ENCODE measurements at places on chromosomes 11 and 22.

DNA sequence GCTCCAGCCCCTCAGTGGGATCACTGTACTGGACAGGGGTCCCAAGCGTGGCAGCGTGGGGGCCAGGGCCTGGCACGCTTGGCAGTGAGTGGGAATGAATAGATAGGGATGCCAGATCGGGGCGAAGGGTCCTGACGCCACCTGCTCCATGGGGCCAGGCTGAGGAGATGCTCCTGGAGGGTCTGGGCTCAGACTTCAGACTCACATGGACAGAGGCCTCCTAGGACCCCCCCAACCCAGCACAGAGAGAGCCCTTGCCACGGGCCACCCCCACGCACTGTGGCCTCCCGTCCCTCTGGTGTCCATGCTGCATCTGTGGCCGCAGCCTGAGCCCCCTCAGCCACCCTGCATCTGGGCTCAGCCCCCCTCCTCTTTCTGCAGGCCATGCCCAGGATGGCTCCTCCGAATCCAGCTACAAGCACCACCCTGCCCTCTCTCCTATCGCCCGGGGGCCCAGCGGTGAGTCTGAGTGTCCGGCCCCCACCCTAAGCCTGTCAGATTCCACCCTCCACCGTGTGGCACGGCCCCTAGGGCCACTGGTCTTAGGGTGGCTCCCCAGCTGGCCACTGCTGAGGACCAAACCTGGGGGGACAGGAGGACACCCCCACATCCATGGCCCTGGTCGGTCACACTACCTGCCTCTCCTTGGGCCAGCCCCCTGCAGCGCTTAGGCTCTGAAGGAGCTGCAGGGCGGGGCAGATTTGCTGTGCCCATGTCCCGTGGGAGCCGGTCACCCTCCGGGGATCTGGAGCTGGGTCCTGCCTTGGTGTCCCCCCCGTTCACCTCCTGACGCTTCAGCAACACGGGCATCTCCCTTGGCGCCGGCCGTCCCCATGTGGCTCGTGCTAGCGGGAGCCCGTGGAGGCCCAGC, 2.7 kb downstream of the MUC5AC start:
- DNase-seq, result no peak

DNA sequence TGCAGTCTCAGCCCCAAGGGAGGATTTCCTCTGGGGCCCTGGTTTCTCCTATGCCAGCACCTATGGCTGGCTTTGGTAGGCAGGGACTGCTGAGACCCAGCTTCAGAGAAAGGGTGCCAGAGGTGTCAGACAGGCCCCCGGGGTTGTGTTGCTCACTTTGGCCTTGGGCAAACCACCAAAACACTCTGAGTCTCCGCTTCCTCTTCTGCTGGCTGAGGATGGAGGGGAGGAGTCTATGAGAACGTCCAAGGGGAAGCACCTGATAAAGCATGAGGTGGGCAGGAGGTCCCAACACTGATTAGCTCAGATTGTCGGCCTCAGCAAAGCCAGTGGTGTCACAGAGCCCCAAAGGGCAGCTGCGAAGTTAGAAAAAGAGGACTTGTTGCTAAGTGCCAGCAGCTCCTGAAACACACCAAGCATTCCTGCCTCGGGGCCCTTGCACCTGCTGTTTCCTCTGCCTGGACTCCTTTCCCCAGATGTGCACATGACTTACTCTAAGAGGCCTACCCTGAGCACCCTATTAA, 10.5 kb downstream of the SMTNL1 start:
- no peak for DNase-seq

DNA sequence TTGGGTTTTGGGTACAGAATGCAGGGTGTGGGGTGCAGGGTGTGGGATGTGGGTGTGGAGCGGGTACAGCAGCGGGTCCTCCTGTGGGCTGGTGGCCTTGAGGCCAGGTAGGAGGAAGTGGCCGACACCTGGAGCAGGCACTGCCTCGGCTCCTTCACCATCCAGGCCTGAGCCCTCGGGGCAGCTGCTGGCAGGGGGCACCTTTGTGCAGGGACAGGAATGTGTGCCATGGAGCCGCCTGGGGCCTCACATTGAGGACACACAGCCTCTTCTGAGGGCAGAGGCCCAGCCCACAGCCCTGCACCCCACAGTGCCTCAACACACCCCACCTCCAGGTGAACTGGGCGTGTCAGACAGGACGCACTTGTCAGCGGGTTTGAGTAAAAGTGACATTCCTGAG, 984.0 kb downstream of the BRD1 start:
- no peak for DNase-seq

DNA sequence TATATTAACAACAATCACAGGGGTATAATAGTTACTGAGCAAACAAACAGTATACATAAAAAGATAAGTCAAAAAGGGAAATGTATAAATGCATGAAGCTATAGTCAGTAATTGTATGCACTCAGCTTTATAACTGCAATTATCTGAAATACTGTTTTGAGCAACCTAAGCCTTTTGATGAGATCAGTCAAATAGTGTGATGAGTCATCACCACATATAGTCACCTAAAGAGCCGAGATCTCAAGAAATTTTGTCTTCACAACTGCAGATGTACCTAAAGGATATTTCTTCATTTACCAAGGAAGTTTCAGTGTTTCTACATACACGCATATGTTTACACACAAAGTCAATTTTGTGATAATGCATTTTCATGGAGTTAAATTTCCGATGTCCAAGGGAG, 5.4 kb upstream of the OR51A2 start:
- peak; percentile 4 for DNase-seq

- no peak for DNase-seq
These were observed 123.8 kb downstream of the DDX10 start for GRCh38 chr11:108788565-108789199.

GRCh38 chr11:5151713-5152153, 2.8 kb downstream of the OR52A1 start:
- no peak for DNase-seq

GRCh38 chr11:45243967-45244366, 42.2 kb downstream of the SYT13 start:
- DNase-seq, result no peak

- no peak for DNase-seq
These were observed 399.6 kb downstream of the TMEM135 start for GRCh38 chr11:87437133-87437843.

GRCh38 chr11:120929664-120930154, 94.2 kb upstream of the TBCEL start:
- no peak for DNase-seq

GRCh38 chr22:23263651-23264555, 83.6 kb downstream of the BCR start:
- no peak for DNase-seq

DNA sequence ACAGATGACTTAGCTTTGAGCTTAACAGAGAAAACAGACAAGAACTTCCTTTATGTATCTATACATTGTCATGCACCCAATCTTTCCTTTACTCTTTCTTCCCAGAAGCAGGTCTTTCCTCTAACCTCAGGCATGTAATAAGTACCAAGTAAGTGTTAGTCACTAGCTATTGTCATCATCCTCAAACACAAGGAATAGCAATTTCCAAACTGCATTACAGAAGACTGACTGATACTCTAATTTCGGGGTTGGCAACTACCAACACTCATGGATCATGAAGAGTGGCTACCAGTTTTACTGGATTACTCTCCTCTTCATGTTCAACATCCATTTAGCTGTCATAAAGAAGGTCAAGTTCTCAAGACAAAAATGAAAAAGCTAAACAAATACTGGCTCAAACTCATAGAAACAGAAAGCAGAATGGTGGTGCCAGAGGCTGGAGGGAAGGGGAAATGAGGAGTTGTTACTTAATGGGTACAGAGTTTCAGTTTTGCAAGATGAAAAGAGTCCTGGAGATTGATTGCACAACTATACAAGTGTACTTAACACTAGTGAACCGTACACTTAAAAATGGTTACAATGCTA, 111.6 kb downstream of the SIK3 start:
- peak; percentile 77 for DNase-seq

DNA sequence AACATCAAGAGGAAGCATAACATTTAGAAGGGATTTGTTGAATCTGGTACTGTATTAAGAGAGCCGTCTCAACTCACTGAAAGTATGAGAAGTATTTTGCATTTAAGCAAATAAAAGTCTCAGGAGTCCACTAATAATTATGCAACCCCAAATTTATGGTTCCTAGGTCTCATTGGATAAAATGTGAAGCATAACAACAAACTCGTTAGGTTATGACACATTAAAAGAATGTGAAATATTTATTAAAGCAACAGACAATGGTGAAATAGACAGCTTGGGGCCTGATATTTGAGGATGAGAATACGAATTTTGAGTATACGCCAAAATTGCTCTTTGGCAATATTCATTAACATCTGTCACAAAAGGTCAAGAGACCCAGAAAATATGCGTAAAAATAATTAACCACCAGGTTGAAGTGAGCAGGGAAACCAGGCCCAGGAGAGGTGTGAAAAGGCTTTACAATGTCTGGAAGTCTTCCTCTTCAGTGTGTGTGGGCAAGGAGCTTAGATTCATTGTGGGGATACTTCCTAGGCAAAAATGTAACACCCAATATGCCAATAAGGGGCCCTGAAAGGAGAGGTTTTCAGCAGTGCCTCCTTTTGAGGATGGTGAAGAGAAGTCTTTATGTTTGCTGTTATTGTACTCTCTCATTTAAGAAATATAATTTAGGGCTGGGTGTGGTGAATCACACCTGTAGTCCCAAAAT, 89.2 kb downstream of the FDX1 start:
- DNase-seq, result no peak

GRCh38 chr11:125078016-125078415, 14.9 kb downstream of the SLC37A2 start:
- no peak for DNase-seq

- DNase-seq, result no peak
These were observed 33.2 kb downstream of the ABCC8 start for GRCh38 chr11:17443423-17443822.

DNA sequence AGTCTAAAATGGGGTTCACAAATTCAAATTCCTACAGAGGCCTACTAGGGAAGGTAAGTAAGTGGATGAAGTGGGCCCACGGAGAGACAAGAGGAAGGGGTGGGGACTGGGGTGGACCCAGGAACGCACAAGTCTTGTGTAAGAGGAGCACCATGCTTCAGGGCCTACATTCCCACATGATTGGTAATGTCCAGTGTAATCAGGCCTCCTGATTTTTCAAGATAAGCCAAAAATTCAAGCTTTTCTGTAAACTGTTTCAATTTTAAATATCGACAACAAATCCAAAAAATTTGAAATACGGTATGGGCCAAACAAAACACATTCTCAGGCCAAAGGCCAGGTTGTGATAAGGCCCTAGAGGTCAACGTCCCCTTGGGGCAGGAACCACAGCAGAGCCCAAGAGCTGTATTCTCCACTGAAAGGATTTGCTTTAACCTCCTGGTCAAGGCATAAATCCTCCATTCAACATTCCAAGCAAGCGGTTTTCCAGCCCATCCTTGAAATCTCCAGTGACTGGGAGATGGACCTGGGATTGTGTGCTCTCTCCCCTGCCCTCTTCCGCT, 116.4 kb downstream of the TRIM29 start:
- DNase-seq, result no peak

DNA sequence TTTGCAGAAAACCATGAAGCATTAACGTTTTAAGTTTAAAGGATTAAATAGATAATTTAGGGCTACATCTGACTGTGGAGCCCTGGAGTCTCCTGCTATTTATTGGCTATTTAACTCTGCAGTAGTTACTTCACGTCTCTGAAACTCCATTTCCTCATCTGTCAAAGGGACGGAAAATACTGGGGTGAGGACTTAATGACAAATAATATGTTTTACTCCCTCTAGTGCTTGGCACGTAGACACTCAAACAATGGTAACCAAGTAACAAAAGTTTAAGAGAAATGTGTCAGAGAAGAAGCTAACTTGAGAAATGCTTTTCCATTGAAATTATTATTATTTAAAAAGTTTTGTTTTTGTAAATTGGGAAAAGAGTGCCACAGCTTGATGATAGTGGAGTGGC, 130.7 kb upstream of the RCN1 start:
- no peak for DNase-seq

GRCh38 chr11:59262177-59262818, 49.6 kb upstream of the MPEG1 start:
- no peak for DNase-seq

- no peak for DNase-seq
These were observed 254.3 kb upstream of the SESN3 start for GRCh38 chr11:95485115-95485900.

- no peak for DNase-seq
These were observed 303.8 kb downstream of the NXPE2 start for GRCh38 chr11:114982141-114982540.

DNA sequence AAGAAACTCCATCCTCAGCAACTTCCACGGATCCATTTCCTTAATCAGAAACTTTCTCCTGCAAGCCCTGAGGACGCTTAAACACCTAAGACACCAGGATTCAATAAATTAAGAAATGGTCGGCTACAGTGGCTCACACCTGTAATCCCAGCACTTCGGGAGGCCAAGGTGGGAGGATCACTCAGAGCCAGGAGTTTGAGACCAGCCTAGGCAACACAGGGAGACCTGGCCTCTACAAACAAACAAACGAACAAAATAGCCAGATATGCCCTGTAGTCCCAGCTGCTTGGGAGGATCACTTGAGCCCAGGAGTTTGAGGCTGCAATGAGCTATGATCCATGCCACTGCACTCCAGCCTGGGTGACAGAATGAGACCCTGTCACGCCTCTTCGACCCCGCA, 46.7 kb downstream of the RPUSD4 start:
- no peak for DNase-seq

GRCh38 chr22:49453771-49454170, 373.9 kb downstream of the BRD1 start:
- DNase-seq, result no peak

GRCh38 chr22:20646415-20646814, 127.5 kb upstream of the SERPIND1 start:
- DNase-seq, result no peak
